Stimulated activated CD4-positive, alpha-beta T cell treated with anti-CD3 and anti-CD28 coated beads, Interleukin-2, amount 100 ng/mL, for 48 hours (primary cell): ENCODE measurements at places on chromosomes 6 and 20.
A peak's percentile ranks its signal among the peaks of the same experiment; 100 is the strongest.

DNA sequence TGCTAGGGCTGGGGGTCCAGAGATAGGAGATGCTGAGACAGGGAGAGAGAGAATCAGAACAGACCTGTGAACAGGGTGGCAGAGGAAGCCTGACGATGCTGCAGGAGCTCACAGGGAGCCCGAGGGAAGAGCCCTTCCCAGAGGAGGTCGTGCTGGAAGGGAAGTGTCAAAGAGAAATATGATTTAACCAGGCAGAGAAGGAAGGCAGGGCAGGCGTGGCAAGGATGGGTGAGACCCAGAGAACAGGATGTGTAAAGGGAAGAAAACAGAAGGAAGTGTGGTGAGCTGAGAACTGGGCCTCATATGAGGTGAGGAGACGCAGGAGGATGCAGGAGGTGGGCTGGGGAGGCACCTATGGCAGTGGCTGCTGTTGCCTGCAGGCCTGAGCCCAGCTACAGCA is 105.6 kb downstream of the ZDHHC14 start:
- DNase-seq, result no peak

- no peak for DNase-seq
These were observed 103.5 kb downstream of the TCP11 start for GRCh38 chr6:35037664-35038038.

- DNase-seq, result no peak
These were observed 11.9 kb downstream of the SYNE1 start for GRCh38 chr6:152625213-152625612.

DNA sequence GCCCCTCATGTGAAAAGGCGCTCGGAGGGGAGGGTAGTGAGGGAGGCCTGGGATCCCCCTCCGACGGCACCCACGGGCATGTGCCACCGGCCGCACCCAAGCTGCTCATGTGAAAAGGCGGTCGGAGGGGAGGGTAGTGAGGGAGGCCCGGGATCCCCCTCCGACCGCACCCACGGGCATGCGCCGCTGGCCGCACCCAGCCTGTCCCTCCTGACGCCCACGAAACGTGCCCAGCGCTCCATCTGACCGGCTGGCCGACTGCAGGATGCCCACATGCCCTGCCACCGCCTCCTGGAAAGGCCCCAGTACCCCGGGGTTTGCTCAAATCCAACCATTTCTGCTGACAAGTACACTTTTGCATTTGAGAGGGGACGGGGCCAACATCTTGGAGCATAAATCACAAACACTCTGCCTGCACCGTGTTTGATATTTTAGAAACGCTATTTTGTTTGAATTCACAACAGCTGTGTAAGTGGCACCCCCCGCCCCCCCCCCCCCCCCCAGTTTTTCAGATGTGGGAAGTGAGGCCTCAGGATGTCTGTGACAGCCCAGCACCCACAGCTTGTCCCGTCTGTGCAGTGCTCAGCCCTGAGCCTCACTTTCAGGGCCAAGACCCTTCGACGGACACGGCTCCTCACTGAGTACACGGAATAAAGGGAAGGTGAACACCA is 34.1 kb downstream of the SLC2A4RG start:
- DNase-seq, result no peak

- DNase-seq, result no peak
These were observed 658 bp downstream of the RIN2 start for GRCh38 chr20:19758501-19759331.

DNA sequence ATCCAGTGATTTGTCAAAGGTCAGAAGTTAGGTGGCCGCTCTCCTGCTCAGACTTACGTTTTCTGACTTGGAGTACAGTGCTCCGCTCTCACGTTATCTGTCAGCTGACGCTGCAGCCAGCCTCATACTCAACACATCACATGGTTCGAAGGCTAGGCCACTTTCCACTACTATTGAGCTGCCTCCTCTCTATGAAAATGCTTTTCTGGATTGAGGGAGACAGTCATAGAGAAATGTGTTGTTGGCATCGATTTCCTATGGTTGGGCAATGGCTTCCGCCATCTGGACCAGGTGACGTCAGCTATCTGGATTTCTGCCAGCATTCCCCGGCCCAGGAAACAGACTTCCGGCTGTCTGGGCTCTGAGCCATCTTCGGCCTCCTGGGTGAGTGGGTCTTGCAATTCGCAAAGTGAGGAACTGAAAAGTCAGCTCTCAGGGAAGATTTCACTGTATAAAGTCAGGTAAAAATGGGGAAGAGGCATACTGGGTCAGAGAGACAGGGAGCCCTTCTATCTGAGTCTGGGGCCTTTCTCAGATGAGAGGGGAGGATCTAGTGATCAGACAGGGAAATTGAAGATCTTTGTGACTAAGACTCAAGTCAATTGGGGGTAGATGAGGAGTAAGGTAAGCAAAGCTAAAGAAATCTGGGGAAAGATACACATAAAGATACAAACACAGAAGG is 37.5 kb upstream of the IER3 start:
- no peak for DNase-seq

GRCh38 chr6:40713002-40713719 is 126.0 kb upstream of the LRFN2 start:
- DNase-seq, result no peak

- DNase-seq, result peak; percentile 49
These were observed 134.2 kb downstream of the TRIM27 start for GRCh38 chr6:28789553-28790083.

DNA sequence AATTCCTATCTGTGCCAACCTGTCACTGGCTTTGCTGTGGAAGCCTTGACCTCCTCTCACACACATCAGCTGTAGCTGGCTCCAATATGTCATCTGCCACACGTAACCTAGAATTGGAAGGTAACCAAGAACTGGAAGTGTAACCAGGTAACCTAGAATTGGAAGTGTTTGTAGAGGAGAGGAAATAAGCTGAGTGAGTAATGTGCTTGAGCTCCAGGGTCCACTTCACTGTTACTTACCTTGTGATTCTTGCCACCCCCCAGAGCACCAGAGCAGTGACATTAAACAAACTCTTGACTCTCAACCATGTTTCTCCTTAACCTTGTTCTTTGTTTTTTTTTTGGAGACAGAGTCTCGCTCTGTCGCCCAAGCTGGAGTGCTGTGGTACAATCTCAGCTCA is 350.5 kb downstream of the NRN1 start:
- no peak for DNase-seq

GRCh38 chr6:44223319-44224028 is at the start of gene SLC29A1:
Gene SLC29A1 (plus strand): TSS chr6:44223595. CDS start chr6:44227314, 3,719 bp downstream.
- DNase-seq, result peak; percentile 82

GRCh38 chr6:28506807-28507475 is 8.7 kb downstream of the GPX6 start:
- no peak for DNase-seq

DNA sequence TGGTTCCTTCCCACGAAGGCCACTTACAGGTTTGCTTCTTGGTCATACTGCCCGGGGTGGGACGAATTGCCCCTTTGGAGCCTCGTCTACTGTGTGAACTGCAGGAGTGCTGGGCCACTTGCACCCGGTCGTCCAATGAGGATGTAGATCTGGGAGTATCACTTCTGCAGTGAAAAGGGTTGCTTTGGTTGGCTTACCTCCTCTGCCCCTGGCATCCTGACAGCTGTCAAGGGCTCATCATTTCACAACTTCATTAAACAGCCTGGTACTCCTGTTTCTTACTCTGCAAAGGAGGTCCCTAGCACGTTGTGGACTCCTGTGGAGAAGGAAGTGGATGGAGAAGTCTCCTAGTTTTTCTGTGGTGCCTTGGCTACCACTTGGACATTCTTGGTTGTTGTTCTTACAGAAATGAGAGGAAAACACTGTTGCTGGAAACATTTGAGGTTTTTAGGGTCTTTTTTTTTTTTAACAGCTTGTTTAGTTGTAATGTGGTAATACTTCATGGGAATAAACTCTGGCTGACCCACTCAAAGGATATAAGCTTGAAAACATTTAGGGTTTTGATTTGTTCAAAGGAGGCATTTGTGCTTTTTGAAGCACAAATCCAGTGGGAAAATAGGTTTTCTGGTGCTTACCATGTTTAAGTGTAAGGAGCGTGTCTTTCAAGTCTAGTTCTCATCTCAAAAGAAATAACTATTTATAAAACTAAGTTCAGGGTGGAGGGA is 60.7 kb downstream of the AKAP12 start:
- DNase-seq, result no peak
